ENCODE measurements at places on chromosomes 7 and 10. TPM values are rescaled to one million over a fixed set of nuclear protein-coding genes. Genes with fewer than 3 reads are reported as not detected.

GJC3 gene
- polyA plus RNA-seq, result not detected

ASZ1 gene
- polyA plus RNA-seq, result not detected

TMEM236 gene
- 0.02 TPM for polyA plus RNA-seq

GIMAP6 gene
- polyA plus RNA-seq, result not detected

IFIT1B gene
- polyA plus RNA-seq, result not detected

DTX2 gene
- 2.0 TPM for polyA plus RNA-seq

CYP3A4 gene
- polyA plus RNA-seq, result not detected

Measured in BJ (cell line).